ENCODE measurements at places on chromosomes 13 and 19. TPM values are rescaled to one million over a fixed set of nuclear protein-coding genes. Genes with fewer than 3 reads are reported as not detected.

- DNase-seq: no peak
These were observed 158.5 kb downstream of the TUBA3C start for GRCh38 chr13:19023115-19023514.

GRCh38 chr13:64471916-64472315, 2758.2 kb downstream of the PCDH9 start:
- DNase-seq: peak; percentile 81

The PGLYRP2 gene
- not detected for total RNA-seq

DNA sequence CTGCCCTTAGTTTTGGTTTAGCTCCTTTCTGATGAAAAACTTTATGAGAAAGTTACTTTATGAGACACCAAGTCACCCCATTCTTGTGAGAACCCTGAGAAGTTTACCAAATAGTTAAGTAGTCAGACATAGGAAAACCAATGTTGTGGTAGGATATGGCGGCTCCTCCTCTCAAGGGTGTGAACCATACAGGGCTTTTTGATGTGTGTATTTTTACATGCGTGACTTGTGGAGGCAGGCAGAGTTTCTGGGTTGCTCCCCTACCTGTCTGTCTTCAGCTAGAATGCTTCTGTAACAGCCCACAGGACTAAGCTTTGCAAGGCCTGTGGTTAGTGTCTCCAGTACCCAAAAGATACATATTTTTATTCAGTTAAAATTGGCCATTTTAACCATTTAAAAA, 18.3 kb downstream of the UBAC2 start:
- DNase-seq: no peak

GRCh38 chr19:50510121-50510670, 795 bp downstream of the JOSD2 start:
- no peak for DNase-seq

DNA sequence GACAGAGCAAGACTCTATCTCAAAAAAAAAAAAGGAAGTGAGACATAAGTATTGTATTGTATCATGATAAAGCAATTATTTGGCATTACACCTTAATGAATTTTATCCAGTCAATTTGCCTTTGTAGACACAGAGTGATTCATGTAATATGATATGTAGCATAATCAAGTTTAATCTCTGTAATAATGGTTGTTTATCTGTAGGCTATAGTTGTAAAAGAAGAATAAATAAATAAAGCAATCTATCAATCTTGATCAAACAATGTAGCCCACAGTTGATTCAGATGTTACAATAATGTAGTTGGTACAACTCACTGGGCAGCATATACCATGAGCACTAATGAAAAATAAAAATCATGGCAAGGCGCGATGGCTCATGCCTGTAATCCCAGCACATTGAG, 28.5 kb upstream of the CEACAM20 start:
- DNase-seq: no peak

- no peak for DNase-seq
These were observed 115.4 kb downstream of the ABCC4 start for GRCh38 chr13:95185851-95186250.

The PSG2 gene
- total RNA-seq: not detected

DNA sequence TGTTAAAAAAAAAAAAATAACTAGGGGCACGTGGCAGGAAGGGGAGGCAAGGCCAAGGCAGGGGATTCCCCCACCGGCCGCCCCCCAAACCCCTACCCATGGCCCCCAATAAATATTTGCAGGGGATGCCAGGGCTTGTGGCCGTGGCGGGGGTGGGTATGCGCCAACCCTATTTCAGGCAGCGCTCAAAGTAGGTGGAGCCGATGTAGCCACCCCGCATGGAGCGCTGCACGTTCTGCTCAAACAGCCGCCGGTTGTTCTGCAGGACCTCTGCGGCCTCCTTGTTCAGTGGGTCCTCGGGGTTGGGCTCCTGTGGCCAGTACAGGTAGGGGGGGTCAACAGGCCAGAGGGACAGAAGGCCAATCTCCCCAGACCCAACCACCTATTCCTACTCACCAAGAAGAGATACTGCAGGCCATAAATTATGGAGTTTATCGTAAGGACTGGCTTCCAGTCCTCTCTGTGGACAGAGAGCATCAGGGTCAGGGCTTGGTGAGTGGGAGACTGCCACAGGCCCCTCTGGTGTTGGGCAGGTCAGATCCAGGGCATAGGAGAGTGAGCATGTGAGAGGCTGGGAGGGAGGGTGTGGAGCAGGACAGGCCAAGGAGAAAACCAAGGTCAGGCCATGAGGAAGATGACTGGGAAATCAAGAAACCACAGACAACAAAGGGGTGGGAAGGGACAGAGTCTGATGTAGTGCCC, 1.2 kb upstream of the CHMP2A start:
- DNase-seq: no peak

The MCF2L gene
- total RNA-seq: 8.0 TPM

- DNase-seq: no peak
These were observed 31.1 kb downstream of the AP1M1 start for GRCh38 chr19:16228637-16229321.

The SPACA4 gene
- not detected for total RNA-seq

DNA sequence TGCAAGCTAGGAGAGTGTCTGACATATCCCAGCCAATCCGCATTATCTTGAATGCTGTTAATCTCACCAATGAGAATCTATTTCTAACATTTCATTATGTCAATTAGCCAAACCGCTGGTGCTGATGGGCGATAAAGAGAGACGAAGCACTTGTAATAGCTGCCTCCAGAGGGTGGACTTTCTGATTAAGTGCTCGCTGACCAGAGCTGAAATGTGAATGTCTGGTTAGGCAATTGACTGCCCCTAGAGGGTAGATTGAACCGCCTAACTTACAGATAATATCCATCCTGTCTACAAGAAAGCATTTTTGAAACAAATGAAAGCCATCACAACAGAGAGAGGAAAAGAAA, 552 bp upstream of the GRWD1 start:
- peak; percentile 96 for DNase-seq

GRCh38 chr13:38804536-38804935, 117.7 kb downstream of the FREM2 start:
- DNase-seq: no peak

The POLD1 gene
- 8.8 TPM for total RNA-seq

The NANOS3 gene
- total RNA-seq: not detected

DNA sequence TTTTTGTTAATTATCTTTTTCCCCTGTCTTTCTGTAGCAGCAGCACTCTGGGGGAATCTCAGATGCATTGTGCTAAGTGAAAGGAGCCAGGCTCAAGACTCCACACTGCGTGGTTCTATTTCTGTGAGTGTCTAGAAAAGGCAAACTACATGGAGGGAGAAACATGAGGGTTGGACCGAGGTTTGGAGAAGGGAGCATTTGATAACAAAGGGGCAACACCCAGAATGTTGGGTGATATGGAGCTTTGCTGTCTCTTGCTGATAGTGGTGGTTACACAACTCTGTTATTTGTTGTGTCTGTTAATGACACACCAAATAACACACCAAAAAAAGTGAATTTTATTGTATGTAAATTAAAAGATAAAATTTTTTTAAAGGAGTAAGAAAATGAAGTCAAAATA, 107.8 kb downstream of the COL4A2 start:
- no peak for DNase-seq

The GRIK5 gene
- 0.08 TPM for total RNA-seq

GRCh38 chr13:85216576-85216975, 582.6 kb downstream of the SLITRK6 start:
- DNase-seq: no peak

- DNase-seq: no peak
These were observed 23.5 kb downstream of the FAM187B start for GRCh38 chr19:35204799-35205732.

DNA sequence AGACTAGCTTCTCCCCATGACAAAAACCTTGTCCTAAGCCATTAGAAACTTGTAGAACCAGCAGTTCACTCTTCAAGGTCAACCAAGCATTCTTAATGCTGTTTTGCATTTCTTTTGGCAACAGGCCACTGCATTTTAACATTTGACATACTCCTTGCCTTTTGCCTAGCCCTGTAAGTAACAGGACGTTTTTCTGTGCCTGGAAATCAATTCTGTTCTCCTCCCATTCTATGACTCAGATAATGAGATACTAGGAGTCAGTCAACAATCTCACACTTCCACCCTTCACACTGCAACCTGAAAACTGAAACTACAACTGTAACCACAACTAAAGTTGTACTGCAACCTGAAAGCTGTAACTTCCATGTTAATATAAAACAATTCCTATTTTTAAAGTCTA, 268.7 kb downstream of the MZT1 start:
- DNase-seq: no peak

DNA sequence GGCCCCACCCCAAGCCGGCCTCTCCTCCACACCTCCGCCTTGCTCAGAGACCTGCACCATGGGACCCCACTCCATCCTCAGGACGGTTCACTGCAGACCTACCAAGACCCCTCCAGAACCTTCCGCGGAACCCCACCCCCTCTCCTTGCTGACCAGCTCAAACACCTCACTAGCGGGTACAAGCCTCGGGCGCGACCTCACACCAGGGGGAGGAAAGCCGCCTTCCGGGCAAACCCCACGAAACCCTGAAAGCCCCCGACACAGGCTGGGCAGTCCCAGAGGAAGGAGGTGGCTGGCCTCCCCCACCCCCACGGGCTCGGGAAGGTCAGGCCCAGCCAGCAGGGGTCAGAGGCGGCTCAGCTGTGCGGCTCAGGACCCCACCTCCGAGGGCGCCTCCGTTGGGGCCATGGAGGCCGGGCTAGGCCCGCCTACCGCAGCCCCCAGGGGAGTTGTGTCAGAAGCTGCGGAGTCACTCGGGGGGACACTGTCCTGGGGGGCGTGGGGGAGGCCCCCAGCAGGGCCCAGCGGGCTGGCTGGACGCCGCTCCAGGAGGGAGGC, 9.8 kb downstream of the GRIN3B start:
- DNase-seq: no peak

DNA sequence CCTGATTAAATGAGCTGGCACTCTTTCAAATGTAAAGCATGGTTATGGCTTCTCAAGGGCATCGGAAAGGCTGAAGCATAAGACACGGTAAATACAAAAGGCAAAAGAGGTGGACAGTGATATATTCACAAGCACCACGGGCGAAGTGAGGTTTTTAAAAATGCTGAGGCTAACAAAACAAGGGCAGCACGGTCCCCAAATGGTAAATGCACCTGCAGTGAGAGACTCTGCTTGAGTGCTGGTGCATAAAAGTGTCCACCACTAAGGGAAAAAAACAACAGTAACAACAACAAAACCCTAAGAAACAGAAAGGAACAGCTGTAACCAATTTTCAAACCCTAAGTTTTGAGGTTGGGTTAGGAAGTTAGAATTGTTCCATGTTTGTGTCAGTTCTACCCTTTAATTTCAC, 234.9 kb downstream of the PCDH9 start:
- no peak for DNase-seq

GRCh38 chr13:111945086-111945485, 121.9 kb upstream of the SOX1 start:
- no peak for DNase-seq

DNA sequence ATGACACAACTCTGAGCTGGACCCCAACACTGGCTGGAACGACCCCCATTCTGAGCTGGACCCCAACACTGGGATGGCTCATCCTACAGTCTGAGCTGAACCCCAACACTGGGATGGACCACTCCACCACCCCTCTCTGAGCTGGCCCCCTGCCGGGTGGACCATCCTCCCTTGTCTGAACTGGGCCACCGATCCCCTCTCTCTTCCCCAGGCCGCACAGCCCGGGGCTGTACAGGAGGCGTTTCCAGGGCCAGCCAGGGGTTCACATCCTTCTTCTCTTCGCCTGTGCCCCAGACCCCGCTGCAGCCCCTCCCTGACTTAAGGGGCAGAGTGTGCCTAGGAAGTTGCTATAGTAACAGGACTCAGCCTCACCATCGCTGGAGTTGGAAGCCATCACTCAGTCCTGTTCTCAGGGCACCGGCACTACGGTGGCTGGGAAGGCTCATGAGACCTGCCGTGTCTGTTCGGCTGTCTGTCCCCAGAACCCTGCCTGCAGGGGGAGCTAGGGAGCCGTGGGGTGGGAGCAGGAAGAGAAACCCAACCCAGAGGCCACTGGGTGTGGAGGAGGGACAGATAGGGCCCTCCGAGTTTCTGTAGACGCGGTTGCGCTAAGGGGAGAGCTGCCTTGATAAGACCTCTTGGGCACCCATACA, 3.7 kb downstream of the PRKACA start:
- no peak for DNase-seq

DNA sequence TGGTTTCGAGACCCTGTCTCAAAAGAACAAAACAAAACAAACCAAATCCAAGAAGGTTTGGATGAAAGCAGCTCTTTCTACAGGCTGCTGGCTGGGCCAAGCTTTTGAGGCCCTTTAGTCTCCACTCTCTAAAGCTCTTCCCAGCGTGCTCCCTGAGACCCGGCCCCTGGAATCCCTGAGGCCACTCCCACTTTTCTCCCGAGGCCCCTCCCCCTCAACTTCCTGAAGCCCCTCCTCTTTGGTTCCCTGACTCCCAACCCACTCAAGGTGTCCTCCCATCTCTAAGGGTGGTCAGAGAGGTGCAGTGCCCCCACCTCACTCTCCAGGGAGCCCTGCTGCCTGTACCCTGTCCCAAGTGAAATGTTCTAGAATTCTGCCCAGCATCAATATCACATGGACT, 10.6 kb downstream of the ERICH6B start:
- no peak for DNase-seq

GRCh38 chr13:24511816-24512196, 772 bp downstream of the PARP4 start:
- no peak for DNase-seq

DNA sequence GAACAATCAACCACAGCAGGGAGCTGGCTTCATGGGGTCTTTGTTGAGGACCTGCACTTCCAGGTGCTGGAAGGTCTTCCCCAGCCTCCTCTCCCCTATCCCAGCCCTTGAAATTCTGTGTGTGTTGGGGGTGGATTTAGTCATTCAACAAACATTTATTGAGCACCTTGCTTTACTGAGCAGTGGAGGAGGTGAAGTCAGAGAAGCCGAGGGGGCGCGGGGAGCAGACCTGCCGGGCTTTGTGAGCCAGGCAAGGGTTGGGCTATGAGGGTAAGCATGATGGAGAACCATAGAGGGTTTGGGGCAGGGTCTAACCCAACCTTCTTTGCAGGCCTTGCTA, 3.5 kb upstream of the C19orf85 start:
- DNase-seq: no peak

GRCh38 chr13:110173247-110173818, 133.6 kb downstream of the COL4A1 start:
- DNase-seq: no peak
